ENCODE measurements at places on chromosomes 6 and 20.

- DNase-seq = no peak
These were observed 203.9 kb upstream of the PRDM1 start for GRCh38 chr6:105882121-105882803.

DNA sequence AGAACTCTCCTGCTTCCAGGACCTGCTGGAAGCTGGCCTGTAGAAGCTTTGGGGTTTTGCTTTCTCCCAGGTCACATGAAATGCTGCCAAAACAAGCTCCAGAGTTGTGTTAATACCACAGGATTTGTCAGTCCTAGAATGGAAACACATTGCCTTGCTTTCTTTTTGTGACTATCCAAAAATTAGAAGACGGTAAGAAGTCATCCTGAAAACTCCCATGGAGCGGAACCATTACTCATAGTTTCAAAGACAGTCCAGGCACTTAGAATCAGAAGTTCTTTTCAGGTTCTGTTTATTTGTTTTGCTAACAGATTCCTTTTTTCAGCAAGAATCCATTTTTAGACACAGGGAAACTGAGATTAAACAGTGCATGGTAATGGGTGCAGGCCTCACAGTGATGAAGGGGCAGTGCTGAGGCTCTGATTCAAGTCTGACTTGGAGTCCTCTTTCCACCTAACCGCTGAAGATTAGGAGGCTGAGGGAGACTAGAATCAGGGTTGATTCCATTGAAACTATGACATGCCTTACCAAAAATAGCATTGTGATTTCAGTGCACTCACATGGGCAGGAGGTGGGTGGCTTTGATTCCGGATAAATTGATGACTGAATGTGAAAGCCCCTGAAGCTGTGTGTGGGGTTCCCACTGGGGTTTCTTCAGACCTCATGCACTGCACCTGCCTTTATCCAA lies 72.2 kb upstream of the NAA20 start:
- DNase-seq = no peak

DNA sequence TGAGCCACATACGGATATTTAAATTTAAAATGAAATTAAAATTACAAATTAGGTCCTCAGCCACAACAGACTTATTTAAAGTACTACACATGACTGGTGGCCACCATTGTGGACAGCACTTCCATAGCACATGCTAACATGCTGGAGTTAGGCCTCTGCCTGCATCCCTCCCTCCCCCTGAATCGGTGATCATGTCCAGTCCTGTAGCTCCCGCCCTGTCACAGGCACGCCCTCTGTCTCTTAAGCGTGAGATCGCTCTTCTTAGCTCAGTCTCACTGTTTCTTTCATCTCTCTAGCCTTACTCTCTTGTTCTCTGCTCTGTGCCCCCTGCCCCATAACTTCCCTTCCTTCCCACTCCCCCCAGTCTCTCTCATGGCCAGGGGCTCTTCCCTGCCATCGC lies 28.9 kb downstream of the ELMO2 start:
- DNase-seq = no peak

DNA sequence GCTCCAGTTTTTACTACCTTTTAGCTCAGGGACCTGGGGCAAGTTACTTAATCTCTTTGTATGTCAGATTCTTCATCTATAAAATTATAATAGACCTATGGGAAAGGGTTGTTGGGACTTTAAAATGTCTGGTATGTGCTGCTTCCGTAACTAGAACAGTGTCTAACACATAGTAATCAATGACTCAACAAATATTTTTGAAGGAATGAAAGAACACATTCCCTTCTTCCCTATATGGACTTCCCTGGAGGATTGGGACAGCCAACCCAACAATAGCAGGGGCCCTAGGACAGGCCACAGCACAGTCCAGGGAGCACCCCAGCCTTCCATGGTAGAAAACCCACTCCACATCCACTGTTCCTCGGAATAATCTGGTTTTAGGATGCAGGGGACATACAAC lies 50.7 kb upstream of the TPD52L1 start:
- DNase-seq = no peak

DNA sequence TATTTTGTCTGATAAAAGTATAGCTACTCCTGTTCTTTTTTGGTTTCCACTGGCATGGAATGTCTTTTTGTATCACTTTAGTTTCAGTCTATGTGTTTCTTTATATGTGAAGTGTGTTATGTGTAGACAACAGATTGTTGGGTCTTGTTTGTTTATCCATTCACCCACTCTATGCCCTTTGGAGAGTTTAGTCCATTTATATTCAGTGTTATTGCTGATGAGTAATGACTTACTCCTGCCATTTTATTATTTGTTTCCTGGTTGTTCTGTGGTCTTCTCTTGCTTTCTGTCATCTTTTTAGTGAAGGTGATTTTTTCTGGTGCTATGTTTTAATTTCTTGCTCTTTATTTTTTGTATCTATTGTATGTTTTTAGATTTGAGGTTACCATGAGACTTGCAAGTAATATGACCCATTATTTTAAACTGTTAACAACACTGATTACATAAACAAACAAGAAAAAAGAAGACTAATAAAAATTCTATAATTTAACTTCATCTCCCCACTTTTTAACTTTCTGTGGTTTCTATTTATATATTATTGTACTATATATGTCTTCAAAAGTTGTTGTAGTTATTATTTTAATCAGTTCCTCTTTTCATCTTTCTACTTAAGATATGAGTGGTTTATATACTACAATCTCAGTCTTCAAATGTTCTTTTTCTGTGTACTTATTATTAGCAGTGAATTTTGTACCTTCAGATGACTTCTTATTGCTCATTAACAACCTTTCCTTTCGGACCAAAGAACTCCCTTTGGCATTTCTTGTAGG lies 323.4 kb downstream of the BTBD9 start:
- no peak for DNase-seq

DNA sequence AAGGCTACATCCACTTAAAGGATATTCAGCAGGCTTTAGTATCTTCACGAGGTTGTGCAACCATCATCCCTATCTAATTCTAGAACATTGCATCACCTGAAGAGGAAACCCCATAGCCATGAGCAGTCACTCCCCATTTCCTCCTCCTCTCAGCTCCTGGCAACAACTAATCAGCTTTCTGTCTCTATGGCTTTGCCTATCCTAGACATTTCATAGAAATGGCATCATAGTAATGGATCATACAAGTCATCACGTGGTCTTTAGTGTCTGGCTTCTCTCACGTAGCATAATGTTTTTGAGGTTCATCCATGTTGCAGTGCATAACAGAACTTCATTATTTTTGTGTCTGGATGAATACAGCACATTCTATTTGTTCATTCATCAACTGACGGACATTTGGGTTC lies 20.5 kb downstream of the SNAI1 start:
- DNase-seq = no peak

- no peak for DNase-seq
These were observed 22.3 kb upstream of the AFDN start for GRCh38 chr6:167804281-167805013.

DNA sequence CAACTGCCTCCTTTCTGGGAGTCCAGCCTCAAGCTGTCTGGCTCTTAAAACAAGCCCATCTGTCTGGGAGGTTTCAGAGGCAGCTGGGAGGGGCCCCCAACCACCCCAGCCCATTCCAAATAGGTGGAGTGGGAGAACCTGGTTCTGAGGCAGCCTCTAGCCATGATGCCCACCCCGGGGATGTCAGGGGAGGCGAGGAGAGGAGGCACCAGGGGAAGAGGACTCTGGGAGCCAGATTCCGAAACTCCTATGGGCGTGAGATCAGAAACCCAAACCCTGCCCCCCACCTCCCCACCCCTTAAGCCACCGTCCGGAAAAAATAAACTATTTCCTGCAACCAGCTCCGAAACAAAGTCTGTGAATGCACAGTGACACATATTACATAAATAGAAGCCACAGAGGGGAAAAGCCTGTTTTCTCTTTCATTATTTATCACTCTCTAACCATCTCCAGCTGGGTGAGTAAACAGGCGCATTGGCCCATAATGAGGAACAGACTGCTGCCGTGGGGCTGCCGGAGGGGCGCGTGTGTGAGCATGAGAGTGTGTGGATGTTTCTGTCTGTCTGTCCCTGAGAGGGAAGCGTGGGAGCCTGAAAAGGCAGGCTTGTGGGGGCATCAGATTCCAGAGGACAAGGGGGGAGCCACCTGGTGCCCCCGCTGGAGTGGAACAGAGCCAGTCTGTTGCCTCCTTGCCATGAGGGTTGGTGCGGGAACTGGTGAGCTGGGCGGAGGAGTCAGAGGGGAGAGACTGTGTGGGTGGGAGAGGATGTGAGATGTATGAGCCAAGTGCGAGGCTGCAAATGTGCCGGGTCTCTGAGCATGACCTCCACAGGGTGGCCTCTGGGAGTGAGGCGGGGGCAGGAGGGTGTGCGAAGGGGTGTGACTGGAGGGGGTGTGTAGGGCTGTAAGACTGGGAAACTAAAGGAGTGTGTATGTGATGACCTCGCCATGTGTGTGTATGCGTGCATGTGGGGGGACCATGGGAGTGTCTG lies 14.3 kb upstream of the FOXP4 start:
- peak; percentile 65 for DNase-seq

DNA sequence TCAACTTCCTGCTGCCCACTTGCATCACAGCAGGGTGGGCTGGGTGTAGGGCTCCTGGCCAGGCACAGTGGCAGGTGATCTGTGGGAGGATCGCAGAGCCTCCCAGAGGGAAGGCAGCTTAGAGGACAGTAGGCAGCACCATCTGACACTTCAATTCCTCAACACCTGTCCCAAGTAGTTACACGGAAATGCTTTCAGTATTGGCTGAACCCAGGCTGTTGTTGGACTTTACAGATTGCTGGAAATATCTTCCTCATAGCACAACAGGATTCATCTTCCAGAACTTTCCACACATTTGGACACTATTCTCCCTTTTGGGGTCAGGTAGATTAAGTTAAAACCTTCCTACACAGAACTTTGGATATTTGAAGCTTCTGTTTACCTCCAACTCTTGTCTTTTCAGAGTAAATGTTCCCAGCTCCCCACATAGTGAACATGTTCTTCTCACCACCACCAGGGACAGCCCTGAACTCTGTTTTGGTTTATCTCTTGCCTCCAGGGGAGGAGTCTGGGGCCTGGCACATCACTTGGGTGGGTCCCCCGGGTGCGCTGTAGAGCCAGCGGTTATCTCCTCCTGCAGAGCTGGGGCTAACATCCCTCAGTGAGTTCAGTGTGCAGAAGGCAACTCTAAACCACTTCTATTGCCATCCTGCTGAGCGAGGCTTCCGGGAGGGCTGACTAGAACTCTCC lies 3.5 kb upstream of the SLC22A2 start:
- DNase-seq = no peak

GRCh38 chr6:30019819-30020218 lies 41.2 kb upstream of the POLR1H start:
- no peak for DNase-seq

DNA sequence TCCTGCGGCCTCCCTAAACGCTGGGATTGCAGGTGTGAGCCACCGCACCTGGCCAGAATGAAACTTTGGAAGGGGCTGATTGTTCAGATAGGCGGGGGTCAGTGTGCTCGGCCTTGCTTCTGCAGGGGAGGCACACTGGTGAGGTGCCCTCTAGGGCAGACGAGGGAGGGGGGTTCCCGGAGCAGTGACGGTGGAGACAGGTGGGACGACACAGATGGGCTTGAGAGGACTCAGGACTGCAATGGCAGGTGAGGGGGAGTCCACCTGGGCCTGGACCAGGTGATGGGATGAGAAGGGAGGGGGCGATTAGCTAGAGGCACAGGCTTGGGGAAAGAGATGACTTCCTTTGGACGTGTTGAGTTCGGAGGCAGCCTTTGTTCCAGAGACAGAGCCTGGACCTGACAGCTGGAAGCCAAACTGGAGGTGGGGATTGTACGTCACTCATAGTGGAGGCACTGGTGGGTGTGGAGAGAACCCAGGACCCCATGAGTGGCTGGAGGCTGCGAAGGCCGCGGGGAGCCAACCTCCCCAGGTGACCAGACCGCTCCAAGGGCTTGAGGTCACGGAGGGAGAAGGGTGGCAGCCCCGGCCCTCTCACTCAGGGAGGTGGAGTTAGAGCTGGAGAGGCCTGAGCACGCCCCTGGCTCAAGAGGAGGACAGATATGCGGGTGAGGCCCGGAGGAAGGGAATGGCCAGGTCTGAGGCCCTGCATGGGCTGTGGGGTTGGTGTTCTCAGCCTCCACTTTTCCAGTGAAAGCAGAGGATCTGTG lies 10.5 kb upstream of the MAP1LC3A start:
- no peak for DNase-seq

DNA sequence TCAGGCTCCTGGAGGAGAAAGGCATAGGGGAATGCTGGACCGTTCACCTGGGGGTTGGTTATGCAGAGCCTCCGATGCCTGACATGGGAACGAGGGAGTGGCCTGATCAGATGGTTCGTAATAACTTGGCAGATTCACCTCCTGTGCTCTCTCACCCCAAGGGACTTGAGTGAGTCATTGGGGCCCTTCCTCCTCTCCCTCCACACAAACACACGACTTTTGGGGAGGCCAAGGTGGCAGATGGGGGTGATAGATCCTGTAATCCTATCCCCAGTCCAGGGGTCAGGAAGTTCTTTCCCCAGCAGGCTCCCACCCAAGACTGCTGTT lies 45.6 kb upstream of the ARFGEF2 start:
- peak; percentile 88 for DNase-seq
